ENCODE measurements at places on chromosomes 1 and 21.

- DNase-seq, result peak; percentile 68
Measured at GRCh38 chr1:8381618-8382017, 63.7 kb downstream of the SLC45A1 start.

- DNase-seq, result no peak
Measured at GRCh38 chr1:194857413-194857812, 1671.0 kb upstream of the B3GALT2 start.

DNA sequence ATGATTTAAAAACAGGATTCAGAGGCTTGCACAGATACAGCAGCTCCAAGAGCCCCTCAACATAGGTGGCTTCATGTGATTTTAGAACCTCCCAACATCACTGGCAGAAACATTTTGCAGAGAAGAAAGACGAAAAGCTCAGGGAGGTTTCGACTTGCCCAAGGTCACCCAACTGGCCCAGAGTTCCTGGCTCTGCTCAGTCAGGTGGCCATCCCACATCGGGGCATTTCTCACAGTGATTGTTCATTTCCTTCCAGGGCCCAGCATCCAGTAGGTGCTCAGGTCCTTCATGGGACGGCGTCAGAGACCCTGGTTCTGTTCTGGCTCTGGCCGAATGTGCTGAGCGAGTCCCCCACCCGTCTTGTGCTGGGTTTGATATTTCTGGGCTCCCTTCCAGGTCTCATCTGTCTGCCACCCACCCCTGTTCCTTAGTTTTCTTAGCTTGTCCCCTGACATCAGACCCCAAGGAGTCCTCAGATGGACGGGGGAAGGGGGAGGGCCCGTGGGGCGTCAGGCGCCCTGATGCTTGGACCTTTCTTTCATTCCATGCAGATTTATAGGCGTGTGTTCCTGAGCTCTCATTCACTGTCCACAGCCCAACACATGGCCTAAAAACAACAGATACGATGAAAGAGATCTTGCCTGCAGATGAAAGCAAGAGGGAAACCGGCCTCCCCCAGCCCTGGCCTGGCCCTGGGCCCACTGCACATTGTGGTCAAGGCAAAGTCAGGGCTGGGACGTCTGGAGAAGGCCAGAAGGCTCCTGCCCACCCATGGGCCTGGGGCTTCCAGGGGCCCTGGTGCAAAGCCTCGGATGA, 123.1 kb upstream of the ZBTB40 start:
- DNase-seq, result no peak

DNA sequence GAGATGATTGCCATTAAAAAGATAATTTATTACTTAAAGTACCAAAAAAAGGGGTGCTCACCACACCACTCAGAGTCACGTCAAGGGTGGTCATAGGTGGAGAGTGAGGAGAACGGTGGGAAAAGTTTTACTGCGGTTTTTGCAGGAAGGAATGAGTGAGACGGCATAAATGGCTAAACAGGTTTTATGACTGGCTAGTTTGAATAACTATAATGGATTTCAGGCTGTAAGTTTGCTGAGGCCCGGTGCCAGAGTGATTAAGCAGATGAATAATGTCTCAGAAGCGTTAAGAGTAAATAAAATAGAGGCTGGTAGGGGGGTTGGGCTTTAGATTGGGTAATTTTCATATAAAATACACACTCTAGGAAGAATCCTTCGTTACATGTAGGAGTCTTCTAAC, 1337.8 kb downstream of the AMY1C start:
- no peak for DNase-seq

- no peak for DNase-seq
Measured at GRCh38 chr1:6904476-6905170, 119.4 kb downstream of the CAMTA1 start.

DNA sequence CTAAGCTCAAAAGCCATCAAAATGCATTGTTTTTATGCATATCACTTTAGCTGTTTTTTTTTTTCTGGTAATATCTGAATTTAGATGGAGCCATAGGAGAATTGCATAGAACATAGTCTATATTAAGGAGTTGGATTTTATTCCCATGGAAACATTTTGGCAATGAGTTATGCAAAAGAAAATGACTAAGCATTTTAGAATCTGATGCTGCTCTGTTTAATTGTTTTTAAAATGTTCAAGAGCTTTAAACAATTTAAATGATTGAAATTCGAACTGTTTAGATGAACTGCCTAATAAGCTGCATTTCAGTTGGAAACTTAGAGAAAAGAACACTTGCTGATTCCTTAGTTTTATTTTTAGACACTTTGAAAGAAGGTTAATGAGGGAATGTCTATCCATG, 1531.5 kb upstream of the B3GALT2 start:
- DNase-seq, result peak; percentile 72

- DNase-seq, result peak; percentile 80
Measured at GRCh38 chr1:223142795-223143536, at the start of gene TLR5. TSS of gene TLR5 (minus strand) at chr1:223143248. CDS start at chr1:223113031, 30,217 bp downstream.

- no peak for DNase-seq
Measured at GRCh38 chr1:159705251-159705903, 9.0 kb downstream of the CRP start.

DNA sequence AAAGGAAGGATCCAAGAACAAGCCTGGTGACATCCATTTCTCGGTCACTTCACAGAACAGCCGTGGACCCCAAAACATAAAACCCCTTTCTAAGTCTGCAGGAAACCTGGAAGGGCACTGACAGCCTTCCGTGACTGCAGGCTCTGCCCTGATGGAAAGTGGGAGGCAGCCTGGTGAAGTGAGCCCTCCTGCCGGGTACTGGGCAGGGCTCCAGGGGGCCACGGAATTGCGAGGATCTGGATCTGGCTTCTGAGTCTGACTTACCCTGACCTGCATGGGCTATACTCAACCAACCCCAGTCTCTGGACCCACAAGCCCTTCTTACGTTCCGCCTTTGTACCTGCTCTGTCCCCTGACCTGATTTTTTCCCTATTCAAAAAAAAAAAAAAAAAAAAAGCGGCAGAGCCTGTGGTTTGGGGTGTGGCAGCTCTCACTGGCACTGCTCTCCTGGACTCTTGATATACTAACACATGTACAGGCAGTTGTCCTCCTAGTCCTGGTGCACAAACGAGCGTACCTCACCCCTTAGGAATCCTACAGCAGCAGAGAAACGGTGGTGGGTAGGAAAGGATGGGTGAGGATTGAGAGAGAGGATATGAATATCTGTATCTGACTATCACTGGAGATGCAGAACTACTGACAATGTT, 82.9 kb downstream of the BEND5 start:
- DNase-seq, result no peak

GRCh38 chr1:41540886-41541591, 56.6 kb upstream of the EDN2 start:
- no peak for DNase-seq

DNA sequence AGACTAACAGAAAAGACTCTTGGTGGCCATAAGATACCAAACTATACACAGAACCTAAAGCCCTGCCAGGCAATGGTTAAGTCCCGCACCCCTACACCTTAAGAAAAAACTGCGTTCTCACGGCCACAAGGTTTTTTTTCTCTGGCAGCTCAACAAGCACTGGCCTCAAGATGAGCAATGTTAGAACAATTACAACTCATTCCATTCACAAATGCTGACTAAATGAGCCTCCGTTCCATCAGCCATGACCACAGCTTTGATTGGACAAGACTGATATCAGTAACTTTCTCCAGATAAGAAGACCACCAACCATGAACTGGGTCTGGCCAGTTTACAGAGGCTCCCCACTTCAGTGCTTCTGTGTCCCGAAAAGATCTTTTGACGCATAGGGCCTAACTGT, 31.9 kb downstream of the SEC16B start:
- peak; percentile 58 for DNase-seq

GRCh38 chr1:165737196-165737595, 31.5 kb downstream of the TMCO1 start:
- DNase-seq, result peak; percentile 7

GRCh38 chr1:220367833-220368232, 95.6 kb upstream of the RAB3GAP2 start:
- DNase-seq, result peak; percentile 4

DNA sequence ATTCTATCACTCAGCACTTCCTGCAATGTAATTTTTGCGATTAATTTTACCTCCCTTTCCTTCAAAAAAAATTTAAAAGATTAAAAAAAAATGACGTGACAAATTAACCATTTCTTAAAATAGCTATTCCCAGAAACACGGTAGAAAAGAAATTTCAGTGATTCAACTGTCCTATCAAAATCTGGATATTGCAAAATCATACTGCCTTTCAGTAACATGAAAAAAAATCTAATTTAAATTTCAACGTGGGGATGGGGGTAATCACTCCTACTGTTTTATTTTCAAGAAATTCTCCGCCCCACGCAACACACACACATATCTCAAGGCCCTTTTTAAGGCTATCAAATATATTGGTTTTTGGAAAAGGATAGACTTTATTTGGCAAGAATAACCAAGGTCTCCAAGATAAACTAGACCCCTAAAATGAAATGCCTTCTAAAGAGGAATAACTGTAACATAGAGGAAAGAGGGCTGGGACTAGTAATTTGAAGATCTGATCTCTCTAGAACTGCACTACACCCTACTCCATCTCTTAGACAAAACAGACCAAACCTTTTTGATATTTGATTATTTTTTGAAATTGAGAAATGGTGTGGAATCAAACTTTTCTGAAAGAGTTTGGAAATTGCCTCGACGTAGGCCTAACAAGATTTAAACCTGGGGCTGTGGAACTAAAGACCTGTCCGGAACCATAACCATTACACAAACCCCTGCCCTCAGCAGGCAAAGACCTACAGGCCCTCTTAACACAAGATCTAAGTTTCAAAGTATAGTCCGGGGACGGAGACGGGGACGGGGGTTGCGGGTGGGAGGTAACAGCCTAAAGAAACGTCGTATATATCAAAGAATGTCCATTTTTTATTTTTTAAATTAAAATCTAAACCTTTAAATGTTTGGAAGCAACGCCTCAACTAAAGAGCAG, 941 bp downstream of the ARNT start:
- peak; percentile 59 for DNase-seq

DNA sequence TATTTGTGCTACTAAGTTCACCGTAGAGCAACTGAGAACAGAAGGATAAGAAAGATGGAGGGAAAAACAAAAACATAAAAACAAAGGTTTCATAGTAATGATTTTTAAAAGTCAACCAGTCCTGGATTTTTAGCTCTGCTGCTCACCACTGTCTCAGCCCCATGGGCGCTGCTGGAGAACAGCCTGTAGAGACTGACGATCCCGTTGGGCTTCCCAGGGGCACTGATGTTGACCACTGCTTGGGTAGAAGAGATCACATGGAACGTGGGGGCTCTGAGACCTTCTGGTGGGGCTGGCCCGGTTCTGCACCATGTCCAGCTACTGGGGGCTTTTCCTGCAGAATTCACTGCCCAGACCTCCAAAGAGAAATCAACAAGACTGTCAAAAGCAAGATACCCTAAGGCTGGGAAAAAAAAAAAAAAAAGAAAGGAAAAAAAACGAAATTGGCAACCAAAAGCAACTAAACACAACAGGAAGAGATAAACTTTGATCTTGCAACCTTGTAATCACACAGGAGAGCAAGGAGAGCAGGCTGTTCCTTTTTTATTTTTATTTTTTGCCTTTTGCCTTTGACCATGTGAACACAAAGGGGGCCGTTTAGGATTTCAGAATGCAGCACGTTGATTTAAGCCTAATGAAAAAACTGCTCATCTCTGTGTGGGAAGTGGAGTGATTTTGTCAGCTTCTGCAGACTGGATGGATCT, 83.5 kb downstream of the KCTD3 start:
- DNase-seq, result no peak

DNA sequence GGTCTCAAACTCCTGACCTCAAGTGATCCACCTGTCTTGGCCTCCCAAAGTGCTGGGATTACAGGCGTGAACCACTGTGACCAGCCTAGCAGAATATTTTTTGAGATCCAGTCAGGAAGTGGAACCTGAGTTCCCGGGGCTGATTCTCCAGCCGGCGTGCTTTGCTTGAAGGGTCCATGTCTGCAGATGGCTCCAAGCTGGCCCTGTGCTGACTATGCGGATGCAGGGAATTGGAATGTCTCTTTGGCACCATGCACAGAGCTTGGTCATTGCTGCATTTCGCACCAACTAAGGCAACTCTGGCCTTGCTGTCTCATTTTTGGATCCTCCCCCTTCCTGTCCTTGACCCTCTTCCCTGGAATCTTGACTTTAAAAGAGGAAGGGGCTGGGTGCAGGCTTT, 28.1 kb downstream of the ARHGEF10L start:
- no peak for DNase-seq

DNA sequence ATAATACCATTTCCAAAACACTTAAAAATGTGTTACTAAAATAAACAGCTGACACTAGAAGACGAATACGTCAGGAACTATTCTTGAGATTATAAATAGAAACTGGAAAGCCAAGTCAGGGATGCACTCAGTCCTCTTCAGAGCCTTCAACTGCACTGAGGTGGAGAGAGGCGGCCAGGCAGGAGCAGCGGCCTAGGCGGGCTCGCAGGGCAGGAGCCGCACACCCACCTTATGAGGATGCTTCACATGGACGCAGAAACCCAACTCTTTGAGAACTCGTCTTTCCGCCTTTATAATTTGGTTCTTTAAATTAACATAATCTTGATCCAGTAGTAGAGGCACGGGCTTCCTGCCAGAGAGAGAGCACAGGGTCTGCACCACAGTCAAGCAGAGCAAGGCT, 4.0 kb downstream of the CCNL2 start:
- DNase-seq, result no peak

- DNase-seq, result peak; percentile 78
Measured at GRCh38 chr1:203038217-203038741, 12.0 kb downstream of the PPFIA4 start.

DNA sequence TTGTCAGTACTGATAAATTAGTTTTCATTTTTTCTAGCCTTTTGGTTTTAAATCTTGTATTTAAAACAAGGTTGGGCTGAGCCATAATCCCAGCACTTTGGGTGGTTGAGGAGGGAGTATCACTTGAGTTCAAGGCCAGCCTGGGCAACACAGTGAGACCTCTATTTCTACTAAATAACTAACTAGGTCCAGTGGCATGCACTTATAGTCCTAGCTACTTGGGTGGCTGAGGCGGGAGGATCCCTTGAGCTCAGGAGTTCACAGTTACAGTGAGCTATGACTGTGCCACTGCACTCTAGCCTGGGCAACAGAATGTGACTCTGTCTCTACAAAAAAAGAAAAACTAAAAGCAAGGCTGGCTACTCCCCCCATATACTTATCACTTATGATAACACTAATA, 21.5 kb upstream of the TTC39A start:
- DNase-seq, result no peak

- no peak for DNase-seq
Measured at GRCh38 chr1:93106226-93106625, 27.1 kb downstream of the MTF2 start.

GRCh38 chr1:156390469-156391365, 21.7 kb downstream of the RHBG start:
- DNase-seq, result no peak

- DNase-seq, result no peak
Measured at GRCh38 chr1:177739780-177740179, 230.1 kb downstream of the SEC16B start.

Data from adipocyte (in vitro differentiated cells).